ENCODE measurements at places on chromosomes 1 and 21.

GRCh38 chr1:231107151-231107550, 54.7 kb upstream of the TRIM67 start:
- no peak for DNase-seq

DNA sequence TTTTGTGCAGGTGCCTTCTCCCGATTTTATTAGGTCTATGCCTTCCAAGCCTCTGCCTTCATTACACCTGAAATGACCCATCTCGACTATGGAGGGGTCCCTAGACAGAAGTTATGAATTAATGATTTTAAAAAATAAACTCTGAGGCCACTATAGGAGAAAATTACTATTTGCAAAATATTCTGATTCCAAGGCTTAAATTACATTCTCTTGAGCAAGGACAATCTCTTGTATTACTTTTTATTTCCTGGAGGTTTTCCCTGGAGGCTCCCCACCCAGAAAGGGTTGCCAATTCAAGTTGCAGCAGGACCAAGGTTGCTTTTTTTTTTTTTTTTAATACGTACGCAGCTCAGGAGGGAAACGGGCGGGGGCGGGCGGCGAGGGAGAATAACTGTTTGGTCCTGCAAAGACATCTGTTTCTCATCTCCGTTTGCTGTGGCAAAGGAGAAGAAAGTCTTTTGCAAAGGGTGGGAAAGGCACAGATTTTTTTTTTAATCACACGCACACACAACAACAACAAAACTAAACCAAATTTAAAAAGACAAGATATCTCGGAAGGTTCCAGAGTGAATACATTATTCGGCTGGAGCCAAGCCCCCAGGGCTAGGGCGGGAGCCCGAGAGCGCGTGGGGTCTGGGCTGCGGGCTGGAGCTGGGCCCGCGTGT, 618 bp upstream of the SERTAD4 start:
- DNase-seq, result no peak

- DNase-seq, result peak; percentile 45
Measured at GRCh38 chr1:234607109-234608024, 2.6 kb downstream of the IRF2BP2 start.

- no peak for DNase-seq
Measured at GRCh38 chr1:5934058-5934884, 58.0 kb downstream of the NPHP4 start.

DNA sequence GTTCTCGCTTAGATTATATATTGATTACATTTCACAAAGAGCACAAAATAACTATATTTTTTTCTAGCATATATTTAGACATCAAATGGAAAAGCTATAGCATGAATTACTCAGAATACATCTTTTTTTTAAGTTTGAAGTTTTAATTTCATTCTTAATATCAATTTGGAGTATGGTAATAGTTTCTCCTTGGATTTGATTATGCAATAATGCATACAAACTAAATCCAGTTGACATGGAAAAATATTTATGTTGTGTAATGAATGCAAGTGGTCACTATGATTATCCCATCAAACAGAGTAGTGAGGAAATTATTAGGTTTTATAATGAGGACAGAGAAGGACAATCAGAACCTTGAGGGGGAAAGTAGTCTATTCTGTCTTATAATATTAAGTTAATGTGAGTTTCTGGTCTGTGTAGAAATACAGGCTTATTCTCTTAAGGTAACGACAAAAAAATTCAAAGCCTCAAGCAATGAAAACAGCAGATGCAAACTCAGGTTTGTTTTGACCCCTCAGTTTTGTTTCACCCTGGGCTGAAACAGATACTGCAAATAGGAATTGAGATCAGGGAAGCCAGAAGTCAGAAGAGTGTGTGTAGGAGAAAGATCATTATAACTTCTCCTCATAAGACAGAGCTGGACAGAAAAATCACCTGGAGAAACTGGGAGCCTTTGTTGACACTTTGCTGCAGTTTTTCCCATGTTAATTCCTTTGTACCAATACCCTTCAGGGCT, 23.7 kb downstream of the LRRC8B start:
- DNase-seq, result no peak

- no peak for DNase-seq
Measured at GRCh38 chr1:228920831-228921230, 185.6 kb downstream of the RHOU start.
